Pons (tissue), 1 donor: ENCODE measurements at places on chromosomes 2 and 18.
A peak's percentile ranks its signal among the peaks of the same experiment; 100 is the strongest.

DNA sequence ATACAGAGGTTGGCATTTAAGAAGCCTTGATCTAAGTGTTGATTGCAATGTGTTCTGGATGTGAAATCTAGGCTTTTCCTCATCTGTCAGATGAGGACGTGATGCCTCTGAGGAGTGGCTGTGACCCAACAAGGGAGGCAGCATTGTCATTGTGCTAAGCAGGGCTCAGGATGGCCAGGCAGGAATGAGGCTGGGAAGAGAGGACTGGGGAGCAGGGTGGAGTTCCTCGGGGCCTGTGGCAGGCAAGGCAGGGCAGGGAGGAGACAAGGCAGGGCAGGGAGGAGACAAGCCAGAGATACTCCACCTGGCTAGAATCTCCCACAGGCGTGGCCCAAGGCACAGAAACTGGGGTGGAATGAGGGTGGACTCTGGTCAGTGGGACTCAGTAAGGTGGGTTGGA lies 116.6 kb downstream of the RPIA start:
- DNase-seq, result no peak

DNA sequence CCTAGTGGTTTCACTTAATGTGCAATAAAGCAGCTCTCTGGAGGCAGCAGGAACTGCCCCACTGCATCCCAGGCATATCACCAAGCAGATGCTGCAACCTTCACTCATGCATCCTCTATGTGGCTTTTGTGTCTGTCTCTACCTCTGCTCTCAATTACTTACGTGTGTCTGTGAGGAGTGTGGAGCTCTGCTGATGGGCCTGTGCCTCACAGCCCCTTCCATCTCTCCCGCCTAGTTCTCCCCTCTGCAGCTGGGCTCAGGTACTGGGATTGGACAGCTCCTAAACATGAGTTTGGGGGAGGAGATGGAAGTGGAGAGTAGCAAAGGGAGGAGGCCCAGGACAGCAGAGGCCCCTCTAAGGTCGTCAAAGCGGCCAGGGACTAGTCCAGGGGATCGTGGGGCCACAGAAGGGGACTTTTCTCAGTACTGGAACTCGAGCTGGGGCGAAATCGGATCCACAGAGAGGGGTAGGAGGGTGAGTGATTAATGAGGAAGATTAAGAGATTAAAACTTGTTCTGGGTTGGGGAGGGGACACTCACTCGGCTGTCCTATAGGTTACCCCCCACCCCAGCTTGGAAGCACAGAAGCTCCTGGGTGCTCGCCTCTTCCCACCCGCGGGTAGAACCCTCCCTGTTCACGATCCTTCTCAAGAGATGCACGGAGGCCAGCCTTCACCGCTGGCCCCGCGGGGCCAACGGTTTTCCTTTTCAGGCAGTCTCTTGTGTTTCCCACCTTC lies 2.1 kb upstream of the LBX2 start:
- DNase-seq, result no peak

DNA sequence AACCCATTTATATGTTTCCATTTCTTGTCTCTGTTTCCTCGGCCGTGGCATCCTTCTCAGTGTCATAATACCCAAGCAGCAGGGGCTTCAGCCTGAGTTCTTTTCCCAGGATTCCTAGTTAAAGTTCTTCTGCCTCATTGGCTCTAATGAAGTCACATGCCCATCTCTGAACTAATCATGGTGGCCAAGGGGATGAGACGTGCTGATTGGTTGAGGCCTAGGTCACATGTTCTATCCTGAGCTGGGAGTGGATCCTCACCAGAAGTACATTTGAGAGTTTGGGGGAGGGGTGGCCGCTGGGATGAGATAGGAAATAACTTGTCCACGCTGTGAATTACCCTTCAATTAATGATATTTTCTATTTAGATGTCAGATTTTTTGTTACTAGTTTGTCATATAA lies 3.8 kb upstream of the UGT1A5 start:
- no peak for DNase-seq

DNA sequence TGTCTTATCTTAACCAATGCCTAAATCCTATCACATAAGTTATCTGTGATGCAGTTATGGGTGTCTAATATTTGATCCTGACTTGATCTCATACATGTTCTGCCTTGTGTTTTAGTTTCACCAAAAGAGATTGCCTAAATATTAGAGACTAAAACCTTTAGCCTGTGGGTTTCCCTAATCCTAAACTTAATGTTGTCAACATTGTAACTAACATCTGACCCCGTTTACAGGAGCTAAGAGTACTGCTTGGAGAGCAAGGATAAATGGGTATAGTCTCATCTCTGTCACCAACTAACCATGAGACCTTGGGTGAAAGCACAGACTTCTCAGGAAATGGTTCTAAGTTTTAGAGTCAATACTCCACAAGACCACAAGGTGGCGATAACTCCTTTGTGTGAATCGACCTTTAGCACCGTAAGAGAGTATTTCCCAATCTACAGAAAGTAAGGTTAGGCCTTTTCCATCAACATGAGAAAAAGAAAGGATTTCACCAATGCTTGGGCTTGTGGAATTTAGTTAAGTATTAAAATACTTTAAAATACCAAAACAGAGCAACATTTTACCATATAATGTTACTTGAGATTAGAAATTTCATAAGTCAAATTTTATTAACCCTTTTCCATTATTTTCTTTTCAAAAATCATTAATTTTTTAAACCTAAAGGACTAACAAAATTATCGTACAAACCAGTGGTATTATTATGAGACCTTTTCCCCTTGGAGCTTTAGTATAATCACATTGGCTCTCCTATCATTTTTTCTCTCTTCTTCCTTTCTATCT lies 60.5 kb downstream of the G6PC2 start:
- DNase-seq, result peak; percentile 91

- no peak for DNase-seq
Measured at GRCh38 chr2:241863536-241863954, 4.9 kb upstream of the PDCD1 start.

GRCh38 chr2:96764253-96764637 lies 3.5 kb downstream of the CNNM4 start:
- DNase-seq, result peak; percentile 41

GRCh38 chr2:217142649-217143266 lies 282.9 kb upstream of the TNP1 start:
- no peak for DNase-seq

DNA sequence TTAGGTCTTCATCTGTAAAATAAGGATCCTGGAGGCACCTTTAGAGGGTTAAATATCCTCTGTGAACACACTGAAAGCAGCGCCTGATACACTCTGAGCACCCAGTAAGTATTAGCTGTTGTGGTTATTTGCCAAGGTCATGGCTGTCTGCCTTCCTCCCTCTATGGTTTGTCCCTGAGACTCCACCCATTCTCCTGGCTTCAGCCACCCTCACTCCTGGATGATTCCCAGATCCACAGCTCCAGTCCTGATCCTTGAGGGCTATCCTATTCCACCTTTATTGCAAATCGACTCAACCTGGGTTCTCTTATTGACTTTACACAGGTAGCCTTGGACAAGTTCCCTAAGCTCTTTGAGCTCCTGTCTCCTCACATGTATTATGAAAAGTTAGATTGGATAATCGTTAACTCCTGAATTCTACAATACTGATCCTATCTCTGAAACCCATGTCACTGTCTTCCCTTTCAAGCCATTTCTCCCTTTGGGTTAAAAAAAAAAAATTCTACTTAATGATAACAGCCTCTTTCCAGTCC lies 162.3 kb downstream of the LAMA3 start:
- DNase-seq, result no peak

- DNase-seq, result no peak
Measured at GRCh38 chr2:162581959-162582798, 238.2 kb downstream of the GCA start.

DNA sequence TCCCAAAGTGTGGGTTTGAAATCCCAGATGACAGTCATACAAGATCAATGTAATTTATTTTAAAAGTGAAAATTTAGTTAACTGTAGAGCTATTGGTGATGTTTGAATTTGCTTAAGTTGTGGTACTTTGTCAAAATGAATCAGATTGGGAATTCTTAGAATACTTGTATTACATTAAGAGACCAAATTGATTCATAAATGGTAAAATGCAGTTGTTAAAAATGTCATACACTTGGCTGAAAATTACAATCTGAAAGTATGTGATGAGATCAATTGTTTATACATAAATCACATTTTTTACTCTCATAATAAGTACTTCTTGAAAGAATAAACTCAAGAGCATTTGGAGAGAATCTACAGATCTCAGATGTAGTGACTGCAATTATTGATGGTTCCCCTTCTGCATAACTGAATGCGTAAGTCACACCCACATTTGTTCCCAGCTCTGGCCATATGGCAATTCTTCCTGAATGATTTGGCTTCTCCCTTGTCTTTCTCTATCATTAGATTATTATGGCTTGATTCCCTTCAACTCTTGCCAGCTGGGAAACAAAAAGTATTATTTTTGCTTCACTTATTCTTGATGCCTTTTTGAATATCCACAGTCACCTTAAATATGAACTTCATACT lies 558.5 kb downstream of the CPS1 start:
- DNase-seq, result no peak

GRCh38 chr2:195442458-195443175 lies 214.4 kb upstream of the SLC39A10 start:
- no peak for DNase-seq

DNA sequence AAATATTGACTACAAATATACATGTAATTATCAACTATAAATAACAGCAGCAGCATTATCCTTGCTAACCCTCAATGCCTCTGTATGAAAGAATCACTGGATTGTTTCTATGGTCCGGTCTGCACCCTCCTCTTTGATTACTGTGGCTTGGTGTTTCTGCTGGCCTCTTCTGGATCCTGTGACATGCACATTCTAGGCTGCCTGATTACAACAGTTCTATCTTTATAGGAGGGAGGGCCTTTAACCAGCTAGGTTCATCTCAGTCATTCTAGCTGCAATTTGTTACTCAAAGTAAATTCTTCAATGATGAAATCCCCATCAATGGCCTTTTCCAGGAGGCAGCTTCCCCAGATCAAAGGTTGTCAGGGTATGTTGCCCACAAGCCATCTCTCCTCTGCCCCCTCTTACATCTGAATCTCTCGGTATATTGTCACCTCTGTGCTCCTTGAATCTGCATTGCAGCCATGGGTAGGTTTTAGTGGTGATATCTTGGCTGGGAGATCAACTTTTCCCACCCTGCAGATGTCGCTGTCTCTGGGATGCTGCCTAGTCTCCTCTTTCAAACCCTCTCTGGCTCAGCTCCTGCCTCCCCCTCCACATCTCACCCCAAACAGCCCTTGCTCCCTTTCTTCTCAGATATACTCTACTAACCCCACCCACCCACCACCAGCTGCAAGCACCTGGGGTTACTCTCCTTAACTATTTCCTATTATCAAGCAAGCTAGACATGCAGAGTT lies 106.2 kb upstream of the BZW1 start:
- DNase-seq, result peak; percentile 83

DNA sequence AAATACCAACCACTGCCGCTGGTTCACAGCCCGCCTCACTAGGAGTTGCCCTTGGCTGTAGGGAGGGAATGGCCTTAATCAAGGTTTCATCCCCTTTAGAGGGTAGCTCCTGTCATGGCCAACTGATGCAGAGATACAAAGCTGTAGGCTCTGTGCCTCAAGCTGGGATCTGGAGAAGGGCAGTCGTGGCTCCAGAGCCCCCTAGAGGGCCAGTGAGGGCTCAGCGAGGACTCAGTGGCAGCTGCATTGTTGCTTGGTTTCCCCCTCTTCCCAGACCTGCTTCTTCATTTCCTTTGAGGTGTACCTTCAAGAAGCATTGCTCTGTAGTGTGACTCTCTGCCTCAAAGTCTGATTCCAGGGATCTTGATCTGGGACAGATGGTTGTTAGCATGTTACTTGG lies 302.1 kb downstream of the LPIN1 start:
- no peak for DNase-seq

DNA sequence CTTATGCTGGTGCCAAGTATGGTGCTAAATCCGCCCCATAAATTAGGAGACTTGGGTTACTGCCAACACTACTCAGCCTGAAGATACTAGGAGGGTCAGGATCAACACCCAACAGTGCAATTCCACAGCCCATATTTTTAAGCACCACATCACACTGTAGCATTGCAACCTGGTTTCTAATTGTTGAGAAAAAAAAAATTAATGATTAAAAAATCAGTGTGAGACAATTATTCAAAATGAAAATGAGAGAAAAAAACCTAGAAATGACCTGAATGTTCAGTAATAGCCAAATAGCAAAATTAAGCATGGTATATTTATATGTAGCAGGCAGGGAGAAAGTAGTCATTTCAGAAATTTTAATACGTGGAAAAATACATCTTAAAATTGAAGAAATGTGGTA lies 29.2 kb upstream of the HNRNPLL start:
- DNase-seq, result no peak

DNA sequence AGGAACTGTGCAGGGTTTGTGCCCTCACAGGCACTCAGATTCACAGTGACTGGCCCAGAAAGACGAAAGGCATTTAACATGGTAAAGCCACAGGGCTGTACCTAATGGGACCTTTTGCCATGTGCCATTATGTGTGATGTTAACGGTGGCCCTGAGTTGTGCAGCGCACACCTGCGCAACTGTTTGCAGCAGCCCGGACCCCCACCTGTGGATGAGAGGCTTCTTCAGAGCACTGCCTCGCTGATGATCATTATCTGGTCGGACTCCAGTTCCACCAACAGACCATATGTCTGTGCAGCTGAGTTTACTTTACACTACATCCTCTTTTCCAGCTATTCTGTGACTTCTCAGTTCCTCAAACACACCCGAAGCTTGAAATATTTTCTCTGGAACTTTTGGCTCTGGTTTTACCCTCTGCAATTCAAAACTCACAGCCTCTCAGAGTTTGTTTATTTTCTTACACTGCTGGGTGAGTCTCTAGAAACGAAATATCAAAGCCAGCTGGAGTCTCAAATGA lies 35.6 kb upstream of the UBE2F start:
- peak; percentile 74 for DNase-seq

- no peak for DNase-seq
Measured at GRCh38 chr18:417495-417894, 83.0 kb downstream of the COLEC12 start.

- no peak for DNase-seq
Measured at GRCh38 chr18:11019295-11020105, 129.9 kb downstream of the PIEZO2 start.

DNA sequence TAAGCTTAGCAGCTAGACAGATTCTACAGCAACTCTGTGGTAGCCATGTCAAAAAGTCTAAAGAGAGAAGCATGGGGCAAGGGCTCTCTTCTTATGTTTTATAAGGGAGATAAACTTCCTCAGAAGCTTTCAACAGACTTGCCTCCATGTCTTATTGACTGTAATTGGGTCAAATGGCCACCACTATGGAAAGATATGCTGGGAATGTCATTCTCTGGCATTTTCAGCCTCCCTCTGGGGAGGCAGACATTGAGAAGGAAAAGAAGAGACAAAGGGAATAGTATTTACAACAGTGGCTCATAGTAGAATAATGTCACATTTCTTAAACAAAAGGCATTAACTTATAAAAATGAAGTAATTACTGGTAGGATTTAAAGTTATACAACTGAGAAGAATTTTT lies 1964.5 kb upstream of the PIK3C3 start:
- no peak for DNase-seq
